Left renal cortex interstitium (tissue), 4 donors: ENCODE measurements at places on chromosomes 3 and 15. TPM values are rescaled to one million over a fixed set of nuclear protein-coding genes. Genes with fewer than 3 reads are reported as not detected.

- DNase-seq: no peak
These were observed 10.7 kb upstream of the BBX start for GRCh38 chr3:107512108-107512507.

DNA sequence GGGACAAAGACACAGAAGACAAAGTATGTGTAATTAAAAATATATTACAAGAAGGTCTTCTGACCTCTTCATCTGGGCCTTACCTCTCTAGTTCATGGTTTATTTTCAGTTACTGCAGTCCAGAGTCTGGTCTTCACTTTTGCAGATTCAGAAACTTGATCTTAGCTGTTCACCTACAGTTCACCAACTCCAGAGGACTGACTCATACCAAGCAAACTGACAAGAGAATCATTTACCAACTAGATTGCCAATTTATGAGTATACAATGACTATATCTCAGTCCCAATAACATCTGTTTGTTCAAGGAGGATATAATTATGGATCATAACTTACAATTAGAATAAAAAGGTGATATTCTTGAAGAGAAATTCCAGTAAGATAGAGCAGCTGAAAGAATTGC, 9.0 kb downstream of the P2RY1 start:
- DNase-seq: no peak

Gene TEX9
- 25.7 TPM for polyA plus RNA-seq

DNA sequence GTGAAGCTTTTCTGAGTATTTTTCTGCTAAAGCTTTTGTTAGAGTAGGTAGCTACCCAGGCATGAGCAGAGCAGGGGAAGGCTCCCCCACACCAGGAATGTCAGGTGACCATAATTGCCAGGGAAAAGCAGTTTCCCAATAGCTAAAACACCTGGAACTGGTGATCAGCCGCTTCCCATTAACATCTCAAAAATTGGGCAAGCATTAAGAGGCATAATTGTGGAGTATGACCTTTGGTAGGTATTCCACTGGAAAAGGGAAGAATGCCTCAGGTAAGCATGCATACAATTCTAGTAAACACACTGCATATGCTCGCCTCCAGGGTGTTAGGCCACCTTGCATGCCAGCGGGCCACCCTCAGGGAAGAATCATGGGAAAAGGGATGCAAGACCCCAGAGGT, 84.5 kb downstream of the CCR1 start:
- DNase-seq: no peak
